ENCODE measurements at places on chromosomes 5 and 9. TPM values are rescaled to one million over a fixed set of nuclear protein-coding genes. Genes with fewer than 3 reads are reported as not detected.

Gene CSF1R
- total RNA-seq, result 15.2 TPM

- DNase-seq, result peak; percentile 40
Measured at GRCh38 chr9:126721564-126721981, 83.3 kb upstream of the ZBTB43 start.

DNA sequence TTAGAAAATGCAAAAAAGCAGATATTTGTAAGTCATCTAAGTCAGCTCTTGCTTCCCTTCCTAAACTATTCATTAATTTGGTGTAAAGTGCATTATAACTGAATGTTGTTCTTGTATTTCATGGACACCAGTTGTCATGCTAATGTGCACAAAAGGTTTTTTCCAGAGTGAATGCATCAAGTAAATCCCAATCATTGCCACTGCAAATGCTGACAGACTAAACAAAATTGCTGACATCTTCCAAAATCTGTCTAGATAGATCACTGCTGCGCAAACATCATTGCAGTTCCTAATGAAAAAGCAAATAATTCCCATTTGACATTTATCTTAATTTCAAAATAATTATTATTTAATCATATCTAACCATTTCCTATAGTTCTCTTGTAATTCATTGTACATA, 161.7 kb downstream of the PDE4D start:
- no peak for DNase-seq

- DNase-seq, result no peak
Measured at GRCh38 chr5:102713278-102713677, 41.8 kb upstream of the PAM start.

All from left lobe of liver (tissue), 2 donors.